NCI-H2081 (cell line): ENCODE measurements at places on chromosomes 7 and 10.

- no peak for DNase-seq
These were observed 16.8 kb downstream of the ATP6V1F start for GRCh38 chr7:128879461-128879938.

- no peak for DNase-seq
These were observed 71.6 kb downstream of the PLCE1 start for GRCh38 chr10:94065362-94065761.

- no peak for DNase-seq
These were observed 11.1 kb downstream of the GET4 start for GRCh38 chr7:887488-887820.

DNA sequence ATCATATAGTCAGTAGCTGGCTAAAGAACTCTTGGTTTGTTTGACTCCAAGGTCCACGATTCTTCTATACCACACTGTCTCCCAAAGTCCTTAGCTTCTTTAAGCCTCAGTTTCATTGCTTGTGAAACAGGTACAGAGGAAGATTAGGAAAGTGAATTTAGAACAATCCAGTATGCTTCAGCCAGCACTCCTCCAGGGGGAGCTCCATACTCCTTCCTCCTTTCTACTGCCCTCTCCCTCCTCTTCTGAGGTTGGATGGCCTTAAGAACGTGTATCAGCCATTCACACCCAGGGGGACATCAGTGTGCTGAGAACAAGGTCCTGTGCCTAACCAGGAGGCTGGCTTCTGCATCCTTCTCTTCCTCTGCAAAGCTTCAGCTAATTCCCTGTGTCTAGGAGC lies 54.8 kb upstream of the CALD1 start:
- no peak for DNase-seq

- no peak for DNase-seq
These were observed 75.5 kb upstream of the AGK start for GRCh38 chr7:141475679-141476078.

DNA sequence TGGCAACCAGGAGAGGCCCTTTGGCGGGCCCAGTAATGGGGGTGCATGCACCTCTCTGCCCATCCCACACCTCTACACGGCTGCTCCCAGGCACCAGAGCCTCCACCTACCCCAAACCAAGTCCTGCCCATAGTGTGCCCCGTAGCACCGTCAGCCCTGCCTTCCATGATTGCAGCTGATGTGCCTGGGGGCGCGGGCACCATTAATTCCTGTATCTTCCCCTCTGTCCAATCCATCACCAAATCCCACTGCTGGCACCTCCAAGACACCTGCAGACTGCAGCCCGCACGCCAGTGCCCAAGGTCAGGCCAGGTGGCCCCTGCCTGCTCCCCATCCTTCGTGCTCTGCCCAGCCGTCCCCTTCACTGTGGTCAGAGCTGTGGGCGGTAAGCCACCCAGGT lies 533.0 kb downstream of the PTPRN2 start:
- no peak for DNase-seq

GRCh38 chr7:70033226-70033625 lies 435.0 kb downstream of the AUTS2 start:
- DNase-seq: no peak

DNA sequence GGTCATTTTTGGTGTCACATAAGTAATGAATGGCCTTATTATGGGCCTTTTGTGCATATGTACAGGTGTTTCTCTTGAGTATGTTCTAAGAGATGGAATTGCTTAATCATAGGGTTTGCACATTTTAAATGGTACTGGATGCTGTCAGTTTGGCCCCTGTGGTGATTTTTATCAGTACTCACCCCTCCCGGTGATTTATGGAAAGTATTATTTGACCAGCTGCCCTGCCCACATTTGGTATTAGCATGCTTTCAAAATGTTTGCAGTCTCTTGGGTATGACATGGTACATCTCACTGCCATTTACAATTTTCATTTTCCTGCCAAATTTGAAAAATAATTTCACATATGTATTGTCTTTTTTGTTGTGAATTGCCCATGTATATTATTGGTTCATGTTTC lies 427.7 kb downstream of the LRMDA start:
- peak; percentile 81 for DNase-seq

GRCh38 chr7:44986218-44987053 lies 7.6 kb upstream of the MYO1G start:
- peak; percentile 96 for DNase-seq

DNA sequence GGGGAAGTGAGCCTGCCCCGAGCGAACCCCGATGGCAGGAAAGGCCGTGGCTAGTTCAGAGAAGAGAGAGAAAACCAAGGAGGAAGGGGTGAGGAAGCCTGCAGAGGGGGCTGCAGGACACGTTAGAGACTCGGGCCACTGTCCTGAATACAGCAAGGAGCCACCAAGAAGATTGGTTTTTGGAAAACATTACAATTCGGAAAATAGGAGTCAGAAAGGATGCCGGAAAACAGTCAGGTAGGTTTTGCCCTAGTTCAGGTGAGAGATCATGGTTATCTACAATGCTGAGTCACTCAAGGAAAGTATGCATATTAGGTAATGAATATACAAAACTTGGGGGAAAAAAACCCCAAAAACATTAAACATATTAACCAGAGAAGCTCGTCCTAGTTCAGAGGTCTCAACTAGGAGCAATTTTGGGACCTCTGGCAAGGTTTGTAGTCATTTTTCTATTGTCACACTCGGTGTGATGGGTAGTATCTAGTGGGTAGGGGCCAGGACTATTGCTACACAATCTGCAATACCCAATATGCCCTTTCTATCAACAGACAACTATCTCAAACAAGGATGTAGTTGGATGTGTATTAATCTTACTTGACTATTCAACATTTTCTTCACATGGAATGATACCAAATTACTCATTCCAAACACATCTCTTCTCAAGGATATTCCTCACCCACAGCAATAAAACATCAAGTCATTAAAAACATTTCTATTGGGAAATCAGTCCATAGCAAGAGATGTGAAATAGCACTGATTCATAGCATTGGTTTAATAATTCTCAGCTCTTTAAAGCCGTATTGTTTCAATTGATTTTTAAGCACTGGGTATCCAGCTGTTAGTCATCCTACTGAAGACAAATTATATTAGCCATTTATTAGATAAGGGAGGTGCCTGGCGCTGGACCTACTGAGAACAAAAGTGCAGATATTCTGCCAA lies 74.4 kb upstream of the RSU1 start:
- DNase-seq: no peak

DNA sequence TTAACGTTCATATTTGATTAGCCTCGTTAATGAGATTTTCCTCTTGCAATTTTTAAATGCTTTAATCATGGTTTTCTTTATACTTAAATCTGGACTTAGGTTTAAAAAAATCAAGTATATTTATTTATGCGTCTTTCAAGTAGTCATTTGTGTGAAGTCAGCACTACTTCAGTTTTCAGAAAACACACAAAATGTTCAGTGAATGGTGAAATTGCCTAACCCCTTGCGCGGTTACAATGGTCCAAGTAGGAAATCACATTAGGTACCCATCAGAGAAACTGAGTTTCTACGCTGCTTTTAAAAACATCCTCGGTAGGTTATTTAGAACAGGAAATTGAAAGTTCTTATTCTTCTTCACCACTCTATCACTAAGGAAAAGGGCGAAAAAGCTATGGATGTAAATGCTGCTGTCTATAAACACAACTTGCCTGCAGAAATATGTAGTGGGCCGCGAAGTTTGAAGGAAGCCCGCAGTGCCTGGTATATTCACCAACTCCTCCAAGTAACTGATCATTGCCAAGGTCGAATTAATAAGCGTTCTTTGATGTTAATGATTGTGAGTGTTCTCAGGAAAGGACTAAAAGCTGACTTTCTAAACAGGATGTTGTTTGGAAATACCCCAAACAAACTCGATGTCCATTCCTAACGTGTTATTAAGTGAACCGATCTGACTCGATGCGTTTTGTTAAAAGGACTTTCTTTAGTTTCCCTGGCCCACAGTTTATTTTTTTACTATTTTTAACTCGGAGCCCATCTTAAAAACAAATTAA lies 1.0 kb downstream of the SYPL1 start:
- DNase-seq: peak; percentile 38

- DNase-seq: no peak
These were observed 10.6 kb downstream of the LSM8 start for GRCh38 chr7:118194571-118194970.

- no peak for DNase-seq
These were observed 26.2 kb upstream of the LIMK1 start for GRCh38 chr7:74057216-74057925.

DNA sequence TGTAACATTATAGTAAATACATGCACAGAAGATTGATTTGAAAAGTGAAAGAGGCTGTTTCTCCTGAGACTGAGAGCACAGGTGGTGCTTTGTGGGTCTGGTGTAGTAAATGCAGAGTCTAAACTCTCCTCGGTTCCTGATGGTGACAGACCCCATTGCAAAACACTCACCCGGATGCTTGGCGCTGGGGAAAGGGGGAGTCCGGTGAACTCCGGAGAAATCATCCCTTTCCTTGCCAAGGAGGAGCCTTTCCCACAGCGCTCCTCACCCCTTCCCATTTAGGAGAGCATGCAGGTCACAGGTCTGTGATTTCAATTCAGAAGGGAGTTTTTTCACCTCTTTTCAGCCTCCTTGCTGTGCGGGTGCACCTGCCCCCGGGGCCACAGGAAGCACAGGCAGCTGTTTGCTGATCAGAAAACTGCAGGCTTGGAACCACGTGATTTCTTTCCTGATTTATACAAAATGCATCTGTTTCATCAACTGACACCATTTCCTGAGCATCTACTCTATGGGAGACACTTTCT lies 75.6 kb upstream of the LYZL2 start:
- DNase-seq: peak; percentile 27

- DNase-seq: no peak
These were observed 38.4 kb upstream of the IKZF1 start for GRCh38 chr7:50265968-50266634.

- no peak for DNase-seq
These were observed 5.6 kb downstream of the TMEM168 start for GRCh38 chr7:112784603-112785002.

GRCh38 chr7:158430308-158431034 lies 157.2 kb downstream of the PTPRN2 start:
- no peak for DNase-seq

DNA sequence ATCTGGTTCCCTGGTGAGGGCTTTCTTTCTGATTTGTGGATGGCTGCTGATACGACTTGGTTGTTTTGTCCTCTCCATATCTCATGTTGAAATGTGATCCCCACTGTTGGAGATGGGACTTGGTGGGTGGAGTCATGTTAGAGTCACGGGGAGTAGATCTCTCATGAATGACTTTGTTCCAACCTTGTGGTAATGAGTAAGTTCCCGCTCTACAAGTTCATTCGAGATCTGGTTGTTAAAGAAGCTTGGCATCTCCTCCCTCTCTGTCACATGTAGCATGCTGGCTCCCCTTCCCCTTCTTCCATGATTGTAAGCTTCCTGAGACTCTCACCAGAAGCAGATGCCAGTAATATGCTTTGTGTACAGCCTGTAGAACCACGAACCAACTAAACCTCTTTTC lies 37.1 kb upstream of the NXPH1 start:
- DNase-seq: no peak

GRCh38 chr7:140771826-140772225 lies 75.3 kb downstream of the NDUFB2 start:
- DNase-seq: no peak

- DNase-seq: no peak
These were observed 38.9 kb upstream of the BAMBI start for GRCh38 chr10:28638392-28638791.

DNA sequence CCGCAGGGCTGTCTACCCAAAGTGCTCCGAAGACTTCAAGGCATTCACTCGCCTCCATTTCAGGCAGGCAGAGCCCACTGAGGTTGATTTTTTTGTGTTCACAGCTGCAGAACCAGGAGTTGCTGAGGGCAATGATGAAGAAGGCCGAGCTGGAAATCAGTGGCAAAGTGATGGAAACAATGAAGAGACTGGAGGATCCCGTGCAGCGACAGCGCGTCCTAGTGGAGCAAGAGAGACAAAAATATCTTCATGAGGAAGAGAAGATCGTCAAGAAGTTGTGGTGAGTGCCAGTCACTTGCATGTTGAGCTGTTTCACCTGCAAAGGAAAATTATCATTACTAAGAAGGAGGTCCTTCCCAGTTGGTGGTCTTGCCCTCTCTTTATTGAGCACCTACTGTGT lies 210.5 kb downstream of the ARHGAP21 start:
- no peak for DNase-seq

GRCh38 chr7:19754521-19755116 lies 18.8 kb downstream of the TMEM196 start:
- DNase-seq: peak; percentile 75

DNA sequence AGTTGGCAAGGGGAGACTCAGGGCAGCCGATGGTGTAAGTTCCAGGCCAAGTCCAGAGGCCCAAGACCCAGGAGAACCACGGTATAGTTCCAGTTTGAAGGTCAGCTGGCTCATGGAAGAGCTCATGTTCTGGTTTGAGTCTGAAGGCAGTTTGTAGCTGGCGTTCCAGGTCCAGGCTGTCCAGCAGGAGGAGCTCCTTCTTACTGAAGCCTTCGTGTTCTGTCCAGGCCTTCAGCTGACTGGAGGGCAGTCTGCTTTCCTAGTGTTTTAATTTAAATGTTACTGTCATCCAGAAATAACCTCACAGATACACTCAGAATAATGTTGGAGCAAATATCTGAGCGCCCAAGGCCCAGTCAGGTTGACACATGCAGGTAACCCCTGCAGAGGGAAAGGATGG lies 4.2 kb downstream of the SUN1 start:
- DNase-seq: no peak

DNA sequence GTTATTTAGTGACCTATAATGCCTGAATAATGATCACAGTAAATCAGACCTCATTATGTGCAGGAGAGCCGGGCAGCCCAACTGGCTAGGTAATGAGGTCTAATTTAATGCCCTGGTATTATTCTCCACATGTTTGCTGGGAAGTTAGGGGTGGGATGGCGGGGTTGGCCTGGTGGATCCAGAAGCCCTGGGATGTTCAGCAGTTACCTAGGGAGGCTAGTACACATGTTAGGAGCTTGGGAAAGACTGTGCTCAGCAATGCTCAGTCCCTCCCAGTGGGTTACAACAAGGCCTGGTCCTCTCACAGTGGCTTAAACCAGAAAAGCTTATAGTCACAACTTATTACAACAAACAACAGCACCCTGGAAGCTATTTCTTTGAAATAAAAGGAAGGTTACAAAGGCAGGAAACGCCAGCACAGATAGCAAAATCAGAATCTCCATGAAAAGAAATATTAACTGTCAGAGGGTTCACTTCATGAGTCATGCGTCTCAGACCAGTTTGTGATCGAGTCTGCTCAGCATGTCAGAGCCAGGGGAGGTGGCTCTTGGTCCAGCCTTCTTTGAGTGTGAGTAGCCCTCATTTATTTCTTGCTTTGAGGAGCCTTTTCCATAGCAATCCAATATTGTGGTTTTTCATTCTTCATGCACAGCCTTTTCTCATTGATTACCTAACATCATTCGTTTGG lies 418.6 kb upstream of the NPVF start:
- DNase-seq: no peak

DNA sequence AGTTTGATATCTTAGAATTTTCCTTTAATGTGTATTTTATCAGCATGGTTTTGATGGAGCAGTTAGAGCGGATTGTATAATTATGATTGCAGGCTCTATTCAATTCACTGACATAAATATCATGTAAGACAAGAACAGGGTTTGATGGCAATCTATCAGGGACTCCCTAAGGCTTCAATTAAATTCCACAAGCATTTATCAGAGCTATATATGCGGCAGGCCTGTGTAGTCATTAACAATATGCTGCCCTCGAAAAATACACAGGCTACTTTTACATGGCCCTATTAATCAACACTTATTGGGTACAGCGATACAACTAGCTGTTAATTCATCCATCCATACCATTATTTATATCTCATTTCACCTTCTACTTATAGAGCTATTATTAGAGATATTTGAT lies 358.1 kb upstream of the TPK1 start:
- no peak for DNase-seq
